Esophagus muscularis mucosa (tissue), 4 donors: ENCODE measurements at places on chromosomes 7 and 10. TPM values are rescaled to one million over a fixed set of nuclear protein-coding genes. Genes with fewer than 3 reads are reported as not detected.

DNA sequence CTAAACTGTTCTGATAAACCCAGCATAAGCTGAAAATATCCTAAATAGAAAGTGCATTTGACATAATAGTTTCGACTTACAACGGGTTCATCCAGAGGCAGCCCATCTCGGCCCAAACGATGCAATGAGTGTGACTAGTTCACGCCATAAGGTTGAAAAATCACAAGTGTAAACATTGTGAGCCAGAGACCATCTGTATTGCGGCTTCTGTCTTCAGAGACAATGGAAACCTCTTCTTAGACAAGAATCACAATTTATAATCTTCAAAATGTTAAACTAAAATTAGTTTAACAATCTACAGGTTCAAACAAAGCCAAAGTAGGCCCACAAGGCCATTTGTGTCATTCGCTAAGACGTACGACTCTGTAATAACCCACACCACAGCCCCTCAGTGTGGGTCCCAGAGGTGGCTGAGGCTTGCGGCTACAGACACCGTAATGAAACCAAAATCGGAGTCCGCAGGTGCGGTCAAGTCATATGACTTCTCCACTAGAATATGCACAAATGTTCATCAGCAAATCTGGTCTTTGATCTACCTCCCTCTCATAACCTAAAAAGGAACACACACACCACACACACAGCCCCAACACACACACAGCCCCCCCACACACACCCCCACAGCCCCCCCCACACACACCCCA is 81.8 kb downstream of the DIP2C start:
- no peak for DNase-seq
- H3K27me3 ChIP-seq = no peaks in the 10 kb centered on the region
- no peaks in the 10 kb centered on the region for H3K36me3 ChIP-seq
- peak overlapping the region; percentile 60 for H3K27ac ChIP-seq
- peaks cover 75% of the 10 kb centered on the region for H3K4me1 ChIP-seq

DNA sequence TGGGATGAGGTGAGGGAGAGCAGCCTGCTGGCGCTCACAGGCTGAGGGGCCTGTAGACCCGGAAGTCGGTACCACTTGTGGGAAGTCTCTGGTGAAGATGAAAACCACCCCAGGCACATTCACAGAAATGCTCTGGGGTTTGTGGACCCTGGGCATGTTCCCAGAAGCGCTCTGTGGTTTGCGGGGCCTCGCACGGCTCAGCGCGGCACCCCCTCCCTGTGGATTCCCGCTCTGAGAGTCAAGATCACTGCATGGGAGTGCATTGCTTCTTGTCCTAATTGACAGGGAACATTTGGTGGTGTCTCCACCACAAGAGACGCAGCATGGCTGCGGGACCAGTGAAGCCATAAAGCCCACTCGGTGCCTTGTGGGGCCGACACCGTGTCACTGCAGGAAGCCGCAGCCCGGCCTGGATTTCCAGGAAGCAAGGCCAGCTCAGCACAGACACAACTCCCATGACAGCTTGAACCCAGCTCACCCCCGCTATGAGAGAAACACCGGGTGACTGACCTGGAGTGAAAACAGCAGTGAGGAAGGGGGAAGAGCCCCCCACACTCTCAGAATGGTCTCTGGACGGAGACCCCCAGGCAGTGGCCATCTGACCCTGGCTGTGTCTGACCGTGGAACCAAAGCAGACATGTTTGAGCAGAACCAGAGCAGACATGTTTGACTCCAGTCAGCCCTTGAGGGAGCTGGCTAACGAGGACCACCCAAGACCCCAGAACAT is 157.2 kb downstream of the PTPRN2 start:
- H3K27ac ChIP-seq = peak overlapping the region; percentile 74
- H3K4me1 ChIP-seq = peaks cover 21% of the 10 kb centered on the region

DNA sequence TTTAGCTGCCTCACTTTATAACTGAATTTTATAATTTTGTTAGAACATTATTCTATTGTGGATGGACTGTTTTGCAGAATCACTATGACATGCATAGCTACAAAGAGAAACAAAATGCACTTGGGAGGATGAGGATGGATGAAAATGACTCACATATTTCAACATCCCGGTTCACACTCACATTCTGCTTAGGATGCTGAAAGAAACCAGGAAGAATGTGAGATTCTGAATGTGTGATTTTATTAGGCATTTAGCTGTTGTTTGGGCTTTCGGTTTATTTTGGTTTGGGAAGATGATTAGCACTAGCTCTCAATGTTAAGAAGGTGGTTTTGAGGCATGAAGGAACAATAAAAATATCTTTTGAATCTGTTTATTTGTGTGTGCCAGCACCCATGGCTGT is 235.5 kb downstream of the SEMA3E start:
- no peak for DNase-seq
- H3K36me3 ChIP-seq = no peaks in the 10 kb centered on the region
- no peaks in the 10 kb centered on the region for H3K4me1 ChIP-seq
- no peaks in the 10 kb centered on the region for H3K27me3 ChIP-seq
- H3K27ac ChIP-seq = no peak overlapping the region

DNA sequence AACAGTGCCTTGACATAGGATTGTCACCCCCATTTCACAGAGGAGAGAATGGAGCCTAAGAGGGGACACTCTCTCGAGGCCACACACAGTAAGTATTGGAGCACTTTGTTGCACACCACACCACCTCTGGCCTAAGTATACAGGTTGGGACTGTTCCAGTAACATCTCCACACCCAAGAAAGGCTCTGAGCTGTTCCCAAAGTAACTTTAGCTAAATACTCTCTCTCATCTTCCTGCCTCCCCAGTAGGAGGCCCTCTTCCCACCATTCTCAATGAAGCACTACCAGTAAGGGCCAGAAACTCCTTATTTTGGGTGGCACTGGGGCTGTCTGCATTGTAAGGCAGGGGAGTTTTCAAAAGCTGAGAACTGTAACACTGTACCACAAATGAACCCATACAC is 189.5 kb downstream of the ZNF438 start:
- no peak overlapping the region for H3K4me3 ChIP-seq
- no peak overlapping the region for H3K27ac ChIP-seq
- peaks cover 14% of the 10 kb centered on the region for H3K36me3 ChIP-seq
- DNase-seq = no peak
- no peaks in the 10 kb centered on the region for H3K27me3 ChIP-seq
- peaks cover 12% of the 10 kb centered on the region for H3K4me1 ChIP-seq

GRCh38 chr7:123773481-123773880 is 24.7 kb upstream of the WASL start:
- no peaks in the 10 kb centered on the region for H3K27me3 ChIP-seq
- no peak for DNase-seq
- no peak overlapping the region for H3K4me3 ChIP-seq
- H3K4me1 ChIP-seq = no peaks in the 10 kb centered on the region

GRCh38 chr10:75653761-75654160 is 222.3 kb downstream of the LRMDA start:
- no peak overlapping the region for H3K4me3 ChIP-seq
- no peaks in the 10 kb centered on the region for H3K27me3 ChIP-seq
- H3K4me1 ChIP-seq = peaks cover 78% of the 10 kb centered on the region
- DNase-seq = no peak
- no peaks in the 10 kb centered on the region for H3K36me3 ChIP-seq

GRCh38 chr10:132465193-132465888 is 68.3 kb downstream of the PWWP2B start:
- H3K27me3 ChIP-seq = no peaks in the 10 kb centered on the region
- H3K27ac ChIP-seq = peak overlapping the region; percentile 100
- H3K36me3 ChIP-seq = no peaks in the 10 kb centered on the region
- DNase-seq = no peak
- peaks cover 74% of the 10 kb centered on the region for H3K4me1 ChIP-seq
- H3K4me3 ChIP-seq = peak overlapping the region; percentile 3

DNA sequence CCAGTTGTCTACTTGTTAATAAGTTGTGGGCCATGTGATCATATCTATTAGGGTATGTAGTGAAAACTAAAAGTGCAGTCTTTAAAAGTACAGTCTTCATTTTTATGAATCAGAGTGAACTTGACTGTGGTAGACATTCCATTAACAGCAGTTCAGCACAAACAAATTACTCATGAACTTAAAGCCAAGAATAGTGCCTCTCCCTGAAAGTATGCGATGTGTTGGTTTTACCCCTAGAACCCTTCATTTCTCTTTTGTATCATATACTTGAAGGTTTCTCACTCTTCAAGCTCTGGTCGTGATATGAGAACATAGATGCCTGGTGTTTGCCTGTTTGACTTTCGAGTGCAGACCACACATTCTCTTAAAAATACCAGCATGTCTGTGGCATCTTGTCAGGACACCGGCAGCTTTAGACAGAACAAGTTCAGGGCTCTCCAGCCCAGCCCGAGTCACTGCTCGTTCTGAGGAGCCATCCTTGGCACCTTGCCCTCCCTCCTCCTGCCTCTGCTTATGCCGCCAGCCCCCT is 159.3 kb downstream of the LCOR start:
- DNase-seq = no peak
- H3K27me3 ChIP-seq = no peaks in the 10 kb centered on the region
- no peak overlapping the region for H3K4me3 ChIP-seq
- no peaks in the 10 kb centered on the region for H3K36me3 ChIP-seq

DNA sequence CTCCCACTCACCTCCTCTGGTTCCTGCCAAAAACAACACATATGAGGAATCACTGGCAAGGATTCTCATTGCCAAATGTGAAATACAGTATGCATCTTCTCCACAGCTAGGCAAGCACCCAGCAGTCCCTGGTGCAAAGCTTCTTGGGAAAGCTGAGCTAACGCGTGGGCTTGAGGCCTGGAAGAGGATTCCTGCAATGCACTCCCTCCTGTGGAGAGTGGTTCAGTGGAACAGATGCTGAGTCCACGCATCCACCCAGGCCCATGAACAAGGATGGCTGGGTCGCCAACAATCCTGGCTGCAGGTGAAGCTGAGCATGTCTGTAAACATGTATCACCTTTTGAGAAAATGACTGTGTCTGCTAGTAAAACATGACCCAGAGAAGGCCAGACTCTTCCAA is 113.2 kb upstream of the CHST15 start:
- DNase-seq = no peak
- H3K27me3 ChIP-seq = no peaks in the 10 kb centered on the region
- H3K27ac ChIP-seq = no peak overlapping the region
- no peaks in the 10 kb centered on the region for H3K4me1 ChIP-seq
- H3K36me3 ChIP-seq = no peaks in the 10 kb centered on the region
- H3K4me3 ChIP-seq = no peak overlapping the region

DNA sequence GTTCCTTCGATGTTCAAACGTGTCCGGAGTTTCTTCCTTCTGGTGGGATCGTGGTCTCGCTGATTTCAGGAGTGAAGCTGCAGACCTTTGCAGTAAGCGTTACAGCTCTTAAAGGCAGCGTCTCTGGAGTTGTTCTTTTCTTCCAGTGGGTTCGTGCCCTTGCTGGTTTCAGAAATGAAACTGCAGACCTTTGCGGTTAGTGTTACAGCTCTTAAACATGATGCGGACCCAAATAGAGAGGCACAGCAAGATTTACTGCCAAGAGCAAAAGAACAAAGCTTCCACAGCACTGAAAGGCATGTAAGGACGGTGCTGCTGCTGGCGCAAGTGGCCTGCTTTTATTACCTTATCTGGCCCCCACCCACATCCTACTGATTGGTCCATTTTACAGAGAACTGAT is 931.4 kb downstream of the IPMK start:
- H3K27me3 ChIP-seq = no peaks in the 10 kb centered on the region
- H3K27ac ChIP-seq = no peak overlapping the region
- no peak for DNase-seq
- H3K4me3 ChIP-seq = no peak overlapping the region

DNA sequence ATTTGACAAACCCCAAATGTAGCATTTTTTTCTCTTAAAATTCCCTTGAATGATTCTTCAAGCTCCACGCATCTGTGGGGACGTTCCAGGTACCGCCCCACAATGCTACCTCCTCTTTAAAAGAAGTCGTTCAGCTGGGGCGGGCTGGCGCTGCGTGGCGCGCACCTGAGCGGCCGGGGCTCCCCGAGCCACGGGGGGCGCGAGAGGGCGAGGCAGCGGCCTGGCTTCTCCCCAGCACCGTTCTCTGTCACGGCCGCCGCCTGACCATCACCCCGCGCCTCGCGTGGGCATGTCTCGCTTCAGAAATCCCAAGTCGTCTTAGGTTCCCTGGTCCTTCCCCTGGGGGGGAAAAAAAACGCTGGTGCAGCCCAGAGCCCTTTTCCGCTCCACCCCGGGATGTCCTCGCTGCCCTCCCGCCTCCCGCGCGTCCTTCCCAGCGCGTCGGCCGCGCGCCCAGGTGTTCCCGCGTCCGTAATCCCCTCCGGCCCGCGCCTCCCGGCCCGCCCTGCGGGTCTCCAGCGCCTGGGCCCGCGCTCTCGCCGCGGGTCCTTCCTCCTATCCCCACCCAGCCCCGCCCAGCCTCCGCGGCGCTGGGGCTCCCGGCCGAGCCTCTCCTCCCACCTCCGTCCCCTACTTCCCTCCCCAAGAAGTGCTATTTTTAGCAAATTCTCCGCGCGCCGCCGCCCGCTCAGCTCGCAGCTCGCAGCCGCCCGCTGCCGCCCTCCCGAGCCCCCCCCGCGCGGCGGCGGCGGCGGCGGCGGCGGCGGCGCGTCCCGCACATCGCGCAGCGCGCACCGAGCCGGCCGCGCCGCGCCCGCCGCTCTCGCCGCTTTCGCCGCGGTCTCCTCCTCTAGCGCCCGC is 58.7 kb upstream of the PRPS1L1 start:
- peaks cover 34% of the 10 kb centered on the region for H3K4me1 ChIP-seq
- H3K4me3 ChIP-seq = peak overlapping the region; percentile 94
- H3K27me3 ChIP-seq = no peaks in the 10 kb centered on the region
- DNase-seq = no peak
- H3K27ac ChIP-seq = peak overlapping the region; percentile 88
- H3K36me3 ChIP-seq = no peaks in the 10 kb centered on the region

GRCh38 chr10:5515948-5516761 is 8.6 kb upstream of the CALML3 start:
- DNase-seq = no peak
- no peaks in the 10 kb centered on the region for H3K36me3 ChIP-seq
- H3K27ac ChIP-seq = no peak overlapping the region
- H3K4me3 ChIP-seq = no peak overlapping the region
- no peaks in the 10 kb centered on the region for H3K27me3 ChIP-seq
- peaks cover 28% of the 10 kb centered on the region for H3K4me1 ChIP-seq

GRCh38 chr7:11591943-11592342 is 240.1 kb downstream of the THSD7A start:
- DNase-seq = no peak
- no peaks in the 10 kb centered on the region for H3K36me3 ChIP-seq
- H3K27ac ChIP-seq = no peak overlapping the region
- H3K4me1 ChIP-seq = peaks cover 6% of the 10 kb centered on the region

- H3K27me3 ChIP-seq = no peaks in the 10 kb centered on the region
- H3K27ac ChIP-seq = no peak overlapping the region
- no peak overlapping the region for H3K4me3 ChIP-seq
- H3K36me3 ChIP-seq = no peaks in the 10 kb centered on the region
Measured at GRCh38 chr7:82851121-82851520, 311.6 kb downstream of the PCLO start.

DDC gene
- total RNA-seq = not detected

ARMH3 gene
- total RNA-seq = 18.9 TPM

SPDYE16 gene
- total RNA-seq = not detected

POLR2J2 gene
- total RNA-seq = 1.8 TPM

GRID2IP gene
- not detected for total RNA-seq

PCLO gene
- total RNA-seq = 2.6 TPM
